ENCODE measurements at places on chromosomes 4 and X. TPM values are rescaled to one million over a fixed set of nuclear protein-coding genes. Genes with fewer than 3 reads are reported as not detected.

The PLAC1 gene
- total RNA-seq = 2.9 TPM

The CXorf51B gene
- total RNA-seq = not detected

The EPGN gene
- total RNA-seq = not detected

The XPNPEP2 gene
- total RNA-seq = not detected

The GAGE13 gene
- total RNA-seq = not detected

The CXCL5 gene
- total RNA-seq = 19.5 TPM

The METTL14 gene
- total RNA-seq = 23.9 TPM

The ACOT9 gene
- total RNA-seq = 52.7 TPM

The RGN gene
- total RNA-seq = 1.1 TPM
